SJSA1 (cell line): ENCODE measurements at places on chromosomes 12 and 14. TPM values are rescaled to one million over a fixed set of nuclear protein-coding genes. Genes with fewer than 3 reads are reported as not detected.

The SETD3 gene
- 71.0 and 84.2 TPM in 2 replicates for total RNA-seq

DNA sequence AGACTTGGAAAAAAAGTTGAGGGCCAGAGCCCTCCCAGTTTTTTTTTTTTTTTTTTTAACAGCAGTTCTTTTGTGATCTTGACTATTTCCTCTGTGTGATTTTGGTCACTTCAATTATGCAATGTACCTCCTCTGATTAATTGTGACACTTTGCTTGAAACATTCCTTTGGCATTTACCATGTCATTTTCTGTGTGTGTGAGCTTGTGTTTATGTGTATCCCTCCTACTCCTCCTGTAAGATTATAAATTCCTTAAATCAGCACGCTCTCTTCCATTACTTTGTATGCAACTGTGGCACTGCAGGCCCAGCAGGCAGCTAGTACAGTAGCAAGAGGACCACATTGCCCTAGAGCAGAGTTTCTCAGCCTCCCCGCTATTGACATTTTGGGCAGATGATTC is 33.2 kb upstream of the GALNT16 start:
- no peak for DNase-seq

The LRP1-AS gene
- not detected in 2 replicates for total RNA-seq

DNA sequence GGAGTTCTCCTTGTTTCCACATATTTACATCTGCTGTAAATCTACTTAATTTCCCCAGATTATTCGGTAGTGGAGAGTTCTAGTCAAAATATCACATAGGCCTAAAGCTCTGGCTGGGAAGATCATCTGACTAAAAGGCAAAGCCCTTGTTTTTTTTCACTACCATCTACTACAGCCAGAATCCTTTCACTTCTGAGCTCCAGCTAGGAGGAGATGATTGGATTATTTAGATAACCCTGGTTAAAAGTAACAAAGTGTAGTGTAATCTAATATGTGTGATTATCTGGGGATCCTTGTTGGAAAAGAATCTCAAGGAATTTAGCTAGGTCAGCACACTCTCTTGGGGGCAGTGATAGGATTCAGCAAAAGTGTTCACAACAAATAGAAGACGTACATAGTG is 125.4 kb downstream of the DYRK2 start:
- DNase-seq, result peak; percentile 30

The PPP2R5E gene
- 8.7 and 15.6 TPM in 2 replicates for total RNA-seq

The PRKD1 gene
- 3.6 and 6.4 TPM in 2 replicates for total RNA-seq

GRCh38 chr12:52226446-52226845 is 6.6 kb upstream of the KRT7 start:
- DNase-seq, result no peak

The ARPC3 gene
- 350 and 558 TPM in 2 replicates for total RNA-seq

DNA sequence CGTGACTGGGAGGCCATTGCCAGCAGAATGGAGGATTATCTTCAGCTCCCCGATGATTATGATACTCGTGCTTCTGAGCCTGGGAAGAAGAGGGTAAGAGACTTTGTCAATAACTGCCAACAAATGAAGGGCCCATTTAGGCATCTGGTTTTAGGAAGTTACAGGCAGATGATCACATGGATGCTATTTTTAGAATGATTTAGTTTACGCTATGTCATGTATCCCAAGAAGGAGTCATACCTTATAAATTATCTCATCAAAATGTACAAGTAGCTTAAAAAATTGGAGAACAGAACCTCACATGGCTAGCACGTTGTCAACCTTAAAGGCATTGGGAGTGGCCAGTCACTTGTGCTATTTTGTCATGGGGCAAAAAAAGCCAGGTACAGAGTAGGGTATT is 46.7 kb downstream of the PROX2 start:
- no peak for DNase-seq

- no peak for DNase-seq
Observed at GRCh38 chr14:87199381-87199780, 793.6 kb downstream of the GALC start.

The SLCO1B1 gene
- total RNA-seq, result not detected in 2 replicates

- no peak for DNase-seq
Observed at GRCh38 chr12:67077617-67078016, 191.5 kb upstream of the CAND1 start.

DNA sequence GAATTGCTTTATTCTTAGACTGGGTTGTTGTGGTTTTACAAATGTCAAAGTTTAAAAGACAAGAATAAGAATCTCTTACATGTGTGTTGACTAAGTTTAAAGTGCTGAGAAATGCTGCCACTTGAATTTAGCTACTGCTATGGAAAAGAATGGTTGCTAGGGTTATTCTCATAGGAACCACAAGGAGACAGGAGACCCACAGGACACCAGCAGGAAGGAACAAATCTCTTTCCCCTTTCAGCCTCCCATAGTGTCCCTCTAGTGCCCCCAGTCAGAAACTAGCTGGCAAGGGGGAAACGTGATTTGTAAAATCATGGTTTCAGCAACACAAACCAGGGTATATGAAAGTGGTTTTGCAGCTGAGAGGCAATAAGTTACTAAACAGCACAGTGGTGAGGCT is 102.7 kb downstream of the ST8SIA1 start:
- DNase-seq, result no peak

- DNase-seq, result no peak
Observed at GRCh38 chr12:19885093-19885812, 446.0 kb downstream of the AEBP2 start.

DNA sequence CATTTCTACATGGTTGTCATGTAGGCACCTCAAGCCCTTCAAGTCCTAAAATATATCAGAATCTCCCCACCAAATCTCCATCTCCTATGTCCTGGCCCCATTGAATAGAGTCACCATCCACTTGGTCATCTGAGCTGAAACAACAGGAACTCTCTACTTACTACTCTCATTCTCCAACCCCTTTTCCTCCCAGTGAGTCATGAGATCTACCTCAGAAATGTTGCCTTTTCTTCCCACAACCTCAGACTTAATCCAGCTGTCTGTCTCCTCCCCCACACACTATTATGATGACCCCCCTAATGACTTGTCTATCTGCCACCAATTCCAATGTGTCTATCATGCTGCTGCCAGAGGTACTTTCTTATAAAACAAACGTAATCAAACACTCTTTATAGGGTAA is 72.3 kb upstream of the TMEM263 start:
- no peak for DNase-seq

- no peak for DNase-seq
Observed at GRCh38 chr14:96088481-96088880, 49.3 kb downstream of the C14orf132 start.

GRCh38 chr14:68580096-68580645 is 212.7 kb downstream of the ZFP36L1 start:
- no peak for DNase-seq

- DNase-seq, result no peak
Observed at GRCh38 chr12:129530984-129531383, 372.8 kb downstream of the TMEM132D start.

DNA sequence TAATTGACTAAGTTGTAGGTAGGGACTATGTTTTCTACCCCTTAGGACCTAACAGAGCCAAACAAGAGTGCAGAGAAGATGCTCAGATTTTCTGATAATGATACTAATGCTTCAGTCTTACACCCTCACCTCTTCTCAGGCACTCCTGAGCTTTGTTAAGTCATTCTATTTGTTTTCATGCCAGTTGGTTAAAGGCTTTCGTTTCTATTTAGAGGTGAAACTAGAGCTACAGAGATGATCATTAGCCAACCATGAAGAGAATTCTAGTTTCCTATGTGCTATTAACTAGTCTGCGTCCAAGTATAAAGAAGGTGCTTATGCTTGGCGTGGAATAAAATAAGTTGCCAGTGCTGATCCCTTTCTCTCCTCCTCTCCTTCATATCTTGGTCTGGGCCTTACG is 34.6 kb upstream of the PYGL start:
- no peak for DNase-seq

DNA sequence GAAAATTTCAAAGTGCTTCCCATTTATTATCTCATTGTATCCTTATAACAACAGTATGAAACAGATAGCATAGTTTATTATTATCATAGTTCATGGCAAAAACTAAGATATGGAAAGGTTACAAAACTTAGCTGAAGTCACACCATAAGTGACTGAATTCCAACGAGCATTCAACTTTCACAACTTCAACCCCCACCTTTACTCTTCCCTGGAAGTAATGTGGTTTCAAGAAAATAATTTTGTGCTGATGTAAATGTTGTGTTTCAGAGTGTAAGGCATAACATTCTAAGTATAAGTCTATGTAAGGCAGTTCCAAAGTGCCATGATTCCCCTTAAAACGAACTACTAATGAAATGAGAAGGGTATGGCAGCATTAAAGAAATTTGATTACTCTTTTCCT is 454.5 kb downstream of the BCAT1 start:
- DNase-seq, result no peak

The SLC22A17 gene
- 1.7 and 3.2 TPM in 2 replicates for total RNA-seq

The SPRYD3 gene
- 18.3 and 18.6 TPM in 2 replicates for total RNA-seq

- no peak for DNase-seq
Observed at GRCh38 chr12:14824012-14824634, 10.1 kb upstream of the SMCO3 start.

The P3H3 gene
- 0.63 TPM in 1 of 2 replicates, not detected in the other for total RNA-seq

- peak; percentile 79 for DNase-seq
Observed at GRCh38 chr12:123089631-123090353, 61.1 kb downstream of the PITPNM2 start.

DNA sequence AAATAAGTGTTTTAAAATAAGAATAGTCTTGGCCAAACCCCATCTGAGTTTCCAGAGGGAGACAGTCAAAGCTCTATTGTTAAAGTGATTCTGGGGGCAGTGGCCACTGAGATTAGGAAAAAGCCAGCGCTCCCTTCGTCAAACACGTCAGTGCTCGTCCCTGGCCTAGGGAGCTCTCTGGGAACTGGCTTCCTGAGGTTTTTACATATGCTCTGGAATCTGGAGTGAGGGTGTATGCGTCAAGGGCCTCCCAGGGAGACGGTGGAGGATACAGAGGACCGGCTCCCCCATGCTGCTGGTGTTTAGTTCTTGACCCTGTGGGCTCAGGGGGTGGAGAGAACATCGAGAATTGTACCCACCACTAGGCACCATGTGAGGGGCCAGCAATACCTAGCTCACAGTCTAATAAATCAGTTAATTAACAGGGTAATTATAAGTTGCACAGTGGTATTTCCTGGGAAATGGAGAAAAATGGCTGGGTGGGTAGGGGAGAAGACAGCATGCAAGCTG is 87.0 kb downstream of the SLC25A47 start:
- peak; percentile 52 for DNase-seq

DNA sequence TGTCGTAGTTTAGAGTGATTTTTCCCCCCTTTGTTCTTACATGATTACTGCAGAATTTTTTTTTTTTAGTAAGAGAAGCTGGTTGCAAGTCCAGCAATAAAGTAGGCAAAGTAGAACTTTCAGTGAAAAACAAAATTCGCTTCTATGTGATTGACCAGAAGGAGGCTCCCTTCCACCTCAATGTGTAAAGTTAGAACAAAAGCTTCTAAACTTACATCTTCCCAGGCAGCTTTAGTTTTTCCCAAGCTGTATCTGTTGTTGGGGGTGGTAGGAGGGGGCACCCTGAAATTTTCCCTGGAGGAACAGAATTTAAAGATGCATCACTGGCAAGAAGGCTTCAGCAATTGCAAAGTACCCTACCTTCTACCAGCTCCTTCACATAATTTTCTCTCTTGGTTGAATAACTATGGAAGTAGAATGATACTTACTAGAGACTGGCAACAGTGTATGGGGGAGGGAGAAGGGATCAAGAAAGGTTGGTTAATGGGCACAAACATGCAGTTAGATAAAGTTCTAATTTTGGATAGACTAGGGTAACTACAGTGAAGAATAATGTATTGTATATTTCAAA is 87.3 kb upstream of the E2F7 start:
- DNase-seq, result no peak

DNA sequence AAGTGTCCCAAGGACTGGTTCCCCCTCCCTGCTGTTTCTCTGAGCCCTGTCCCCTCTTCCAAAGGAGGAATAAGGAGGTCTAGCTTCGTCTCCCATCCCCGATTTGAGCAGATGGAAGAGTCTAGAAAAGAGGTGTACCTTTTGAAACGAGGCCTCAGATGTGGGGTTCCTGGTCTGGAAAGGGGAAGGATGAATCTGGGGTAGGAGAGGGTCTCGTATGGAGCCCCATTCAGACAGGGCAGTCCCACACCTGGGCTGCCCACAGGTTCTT is 13.3 kb downstream of the MEG3 start:
- DNase-seq, result no peak

The A2M gene
- total RNA-seq, result 0.50 and 0.55 TPM in 2 replicates

The TAS2R14 gene
- 1.3 and 2.9 TPM in 2 replicates for total RNA-seq

The KRT81 gene
- total RNA-seq, result 0.13 TPM in 1 of 2 replicates, not detected in the other

DNA sequence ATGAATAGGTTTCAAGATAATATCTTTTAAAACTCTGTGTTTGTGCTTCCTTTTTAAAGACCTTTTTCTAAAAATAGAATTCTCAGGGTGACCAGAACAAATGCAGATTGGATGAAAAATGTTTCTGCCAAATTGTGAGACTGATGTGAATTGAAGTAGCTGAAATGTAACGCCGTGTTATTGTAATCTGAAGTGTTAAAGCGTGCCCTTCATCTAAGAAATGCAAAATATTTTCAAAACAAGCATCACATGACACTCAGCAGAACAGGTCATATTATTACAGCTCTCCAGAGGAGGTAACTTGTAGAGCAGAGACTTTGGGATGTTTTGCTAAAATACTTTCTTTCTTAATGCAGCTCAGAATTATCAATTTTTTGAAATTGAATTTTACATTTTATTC is 90.0 kb upstream of the PLEKHA5 start:
- no peak for DNase-seq

GRCh38 chr14:103084021-103084919 is at the start of gene LBHD2:
Gene LBHD2 (plus strand): TSS chr14:103084210. CDS start chr14:103086013, 1,803 bp downstream.
- DNase-seq, result no peak

The APPL2 gene
- total RNA-seq, result 519 and 584 TPM in 2 replicates

The CIROP gene
- total RNA-seq, result not detected in 2 replicates

DNA sequence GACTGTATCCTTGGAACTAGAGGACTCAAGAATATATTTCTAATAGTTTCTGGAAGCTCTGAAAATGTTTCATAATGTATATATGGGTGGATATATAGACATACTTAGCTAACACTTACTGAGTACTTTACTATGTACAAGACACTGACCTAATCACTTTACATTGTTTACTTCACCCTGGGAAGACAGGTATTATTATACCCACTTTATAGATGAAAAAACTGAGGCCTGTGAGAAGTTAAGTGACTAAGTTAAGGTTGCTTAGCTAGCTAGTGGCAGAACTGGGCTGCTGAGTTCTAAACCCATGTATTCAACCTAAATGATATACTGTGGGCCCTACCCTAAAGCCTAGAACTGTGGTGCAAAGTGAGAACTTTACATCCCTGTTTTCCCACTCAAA is 79.1 kb upstream of the SSTR1 start:
- DNase-seq, result no peak
